ENCODE measurements at places on chromosomes 11 and 22. TPM values are rescaled to one million over a fixed set of nuclear protein-coding genes. Genes with fewer than 3 reads are reported as not detected.

GRCh38 chr11:47980088-47980906 is at the start of gene PTPRJ:
Gene PTPRJ (plus strand): TSS chr11:47980559. CDS start chr11:47980913, 354 bp downstream.
- peak; percentile 55 for DNase-seq

Gene MMP13
- not detected for total RNA-seq

- DNase-seq, result no peak
These were observed 65.9 kb downstream of the BLID start for GRCh38 chr11:122050021-122050690.

Gene PANX2
- 1.1 TPM for total RNA-seq

- DNase-seq, result no peak
These were observed 10.4 kb downstream of the PACSIN2 start for GRCh38 chr22:43004362-43005035.

- DNase-seq, result no peak
These were observed 129.6 kb downstream of the WNT11 start for GRCh38 chr11:76076749-76077148.

Gene MAPK8IP2
- total RNA-seq, result 1.1 TPM

Data from left cardiac atrium (tissue), 4 donors.